ENCODE measurements at places on chromosomes 13 and 19. TPM values are rescaled to one million over a fixed set of nuclear protein-coding genes. Genes with fewer than 3 reads are reported as not detected.

Gene KLK11
- total RNA-seq: not detected

Gene JAK3
- 0.45 TPM for total RNA-seq

Gene ZNF439
- total RNA-seq: 0.26 TPM

Gene PDE4A
- total RNA-seq: 2.0 TPM

Gene COL4A2
- 67.4 TPM for total RNA-seq

Gene HDGFL2
- 65.9 TPM for total RNA-seq

Gene MEIS3
- 6.7 TPM for total RNA-seq

Gene ADGRE1
- not detected for total RNA-seq

Gene HSH2D
- not detected for total RNA-seq

Gene TPGS1
- 84.8 TPM for total RNA-seq

Gene FGF22
- total RNA-seq: not detected

Gene PSG1
- 1.4 TPM for total RNA-seq

Gene ZIC5
- total RNA-seq: not detected

Gene HCST
- total RNA-seq: not detected

Gene SELENOV
- not detected for total RNA-seq

Gene TTC9B
- total RNA-seq: not detected

Gene COG6
- total RNA-seq: 29.5 TPM

Gene RFXAP
- total RNA-seq: 1.2 TPM

Gene FFAR3
- not detected for total RNA-seq

Gene VSTM1
- not detected for total RNA-seq

Gene CERS1
- total RNA-seq: 0.96 TPM

Gene MEF2B
- 0.17 TPM for total RNA-seq

Gene CCNA1
- 1.8 TPM for total RNA-seq

Gene PROSER1
- total RNA-seq: 7.9 TPM

Gene CLIP3
- total RNA-seq: 6.3 TPM

Gene CLDND2
- not detected for total RNA-seq

Gene PDX1
- not detected for total RNA-seq

Gene BEST2
- 0.45 TPM for total RNA-seq

Gene DCUN1D2
- total RNA-seq: 10.8 TPM

Gene MISP3
- 0.34 TPM for total RNA-seq

Gene PCP2
- total RNA-seq: not detected

Gene CYP4F3
- total RNA-seq: not detected

Gene FOXO1
- 6.2 TPM for total RNA-seq

Gene ZNF99
- total RNA-seq: under 0.01 TPM

Gene ZNF571
- total RNA-seq: 2.4 TPM

Gene LGI4
- total RNA-seq: not detected

Gene IGFL3
- not detected for total RNA-seq

Gene KLK14
- not detected for total RNA-seq

Gene IL27RA
- 0.29 TPM for total RNA-seq

Gene KANK2
- 336 TPM for total RNA-seq

Gene PROZ
- total RNA-seq: not detected
